ENCODE measurements at places on chromosomes 5 and 9.

DNA sequence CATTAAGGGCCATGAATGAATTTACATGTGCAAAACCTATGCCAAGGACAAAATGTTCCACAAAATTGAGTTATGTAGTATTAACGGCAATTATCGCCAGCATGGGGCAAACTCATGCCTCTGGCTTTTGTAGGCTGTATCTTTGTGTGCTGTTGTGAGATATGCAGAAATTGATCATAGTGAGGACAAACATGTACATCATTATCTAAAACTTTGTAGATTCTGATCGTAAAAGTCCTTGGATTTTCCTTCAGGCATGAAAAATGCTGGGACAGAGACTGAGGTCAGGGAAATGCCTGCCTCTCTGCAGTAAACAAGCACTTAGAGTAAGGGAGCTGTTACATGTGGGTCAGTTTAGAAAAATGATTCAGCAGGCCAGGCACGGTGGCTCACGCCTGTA is 5.9 kb upstream of the TXNDC8 start:
- no peak for DNase-seq

GRCh38 chr5:109961751-109962150 is 272.0 kb downstream of the MAN2A1 start:
- no peak for DNase-seq

GRCh38 chr9:113320051-113320450 is 16.9 kb upstream of the RNF183 start:
- DNase-seq = no peak

DNA sequence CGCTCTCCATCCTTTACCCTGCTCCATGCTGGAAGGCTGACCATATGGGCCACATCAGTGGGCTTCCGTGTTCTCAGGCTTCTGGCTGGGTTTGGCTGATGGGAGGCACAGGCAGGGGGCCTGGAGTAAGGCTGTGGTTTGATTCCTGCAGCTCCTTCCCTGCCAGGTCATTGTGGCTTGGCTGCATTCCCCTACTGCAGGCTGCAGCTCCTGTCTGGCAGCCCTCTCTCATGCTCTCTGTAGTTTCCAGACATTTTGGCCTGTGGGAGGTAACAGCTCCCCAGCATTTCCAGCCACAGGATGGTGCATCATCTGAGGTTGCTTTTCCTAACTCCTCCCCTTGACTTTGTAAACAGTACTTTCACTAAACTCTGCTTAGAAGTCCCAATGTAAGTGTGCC is 102.0 kb upstream of the PTPN3 start:
- DNase-seq = no peak

DNA sequence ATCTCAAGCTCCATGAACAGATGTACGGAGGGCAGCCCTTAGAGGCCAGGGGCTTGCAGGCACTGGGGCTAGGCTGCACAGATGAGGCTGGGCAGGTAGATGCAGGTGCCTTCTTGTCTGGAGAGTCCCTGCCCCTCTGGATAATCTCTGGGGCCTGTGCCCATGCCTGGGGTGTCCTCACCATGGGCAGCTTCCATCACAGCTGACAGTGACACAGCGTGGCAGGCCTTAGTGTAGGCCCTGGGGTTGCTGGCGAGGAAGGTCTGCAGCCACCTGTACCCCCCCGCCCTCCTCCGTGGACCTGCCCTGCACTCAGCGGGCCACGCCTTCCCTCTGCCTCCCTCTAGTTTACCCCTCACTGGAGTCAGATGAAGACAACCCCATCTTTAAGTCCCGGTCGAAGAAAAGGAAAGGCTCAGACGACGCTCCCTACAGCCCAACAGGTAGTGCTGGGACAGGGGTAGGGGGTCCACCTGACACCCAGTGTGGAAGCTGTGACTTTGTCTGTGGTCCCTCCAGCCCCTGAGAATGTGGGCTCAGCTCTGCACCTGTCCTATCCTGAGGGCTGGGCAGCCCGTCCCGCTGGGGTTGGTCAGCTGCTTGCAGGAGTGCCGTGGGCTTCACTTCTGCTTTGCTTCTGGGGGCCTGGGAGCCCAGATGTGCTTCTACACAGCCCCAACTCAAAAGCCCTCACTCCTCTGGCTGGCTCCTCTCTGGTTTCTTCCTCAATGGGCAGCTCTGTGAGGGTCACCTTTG is 98.4 kb downstream of the PHF2 start:
- DNase-seq = peak; percentile 39

- peak; percentile 7 for DNase-seq
Measured at GRCh38 chr9:114006931-114007691, 71.0 kb downstream of the AMBP start.

GRCh38 chr9:127380479-127380878 is 16.5 kb upstream of the SLC2A8 start:
- DNase-seq = no peak

DNA sequence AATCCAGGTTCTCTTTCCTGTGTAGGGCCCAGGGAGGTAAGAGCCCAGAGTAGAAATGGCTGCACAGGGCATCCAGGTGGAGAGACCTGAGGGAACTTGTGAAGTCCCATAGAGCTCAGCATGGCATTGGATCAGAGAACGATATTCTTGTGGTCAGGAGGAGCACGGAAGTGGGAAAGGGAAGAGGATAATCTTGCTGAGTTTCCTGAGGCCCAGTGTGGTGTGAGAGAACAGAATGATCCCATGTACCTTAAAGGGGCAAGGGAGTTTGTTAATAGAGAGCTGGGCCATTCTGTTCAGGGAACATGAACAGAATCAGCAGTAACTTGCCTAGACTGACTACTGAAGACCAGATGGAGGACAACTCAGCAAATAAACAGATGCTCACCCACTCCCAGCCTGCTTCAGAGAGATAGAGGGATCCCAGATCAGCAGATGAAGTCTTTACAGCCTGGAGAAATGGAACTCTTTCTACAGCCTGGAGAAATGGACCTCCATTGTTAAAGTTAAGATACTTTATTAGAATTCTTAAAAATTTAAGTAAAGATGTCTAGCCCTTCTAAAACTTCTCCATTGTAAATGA is 119.7 kb upstream of the ELL2 start:
- DNase-seq = no peak

DNA sequence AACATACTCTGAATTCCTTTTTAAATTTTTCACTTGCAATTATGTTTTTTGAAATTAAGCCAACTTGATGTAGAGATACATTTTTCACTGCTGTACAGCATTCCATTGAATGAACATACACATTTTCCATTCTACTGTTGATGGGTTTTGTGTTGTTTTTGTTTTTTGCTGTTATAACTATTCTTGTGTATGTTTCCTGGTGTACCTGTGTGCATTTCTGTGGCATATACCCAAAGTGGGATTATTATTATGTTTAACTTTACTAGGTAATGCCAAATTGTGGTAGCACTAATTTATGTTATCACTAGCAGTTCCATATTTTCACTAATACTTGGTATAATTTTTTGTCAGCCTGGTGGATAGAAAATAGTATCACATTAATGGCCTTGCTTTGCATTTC is 2.7 kb downstream of the RFESD start:
- DNase-seq = no peak

DNA sequence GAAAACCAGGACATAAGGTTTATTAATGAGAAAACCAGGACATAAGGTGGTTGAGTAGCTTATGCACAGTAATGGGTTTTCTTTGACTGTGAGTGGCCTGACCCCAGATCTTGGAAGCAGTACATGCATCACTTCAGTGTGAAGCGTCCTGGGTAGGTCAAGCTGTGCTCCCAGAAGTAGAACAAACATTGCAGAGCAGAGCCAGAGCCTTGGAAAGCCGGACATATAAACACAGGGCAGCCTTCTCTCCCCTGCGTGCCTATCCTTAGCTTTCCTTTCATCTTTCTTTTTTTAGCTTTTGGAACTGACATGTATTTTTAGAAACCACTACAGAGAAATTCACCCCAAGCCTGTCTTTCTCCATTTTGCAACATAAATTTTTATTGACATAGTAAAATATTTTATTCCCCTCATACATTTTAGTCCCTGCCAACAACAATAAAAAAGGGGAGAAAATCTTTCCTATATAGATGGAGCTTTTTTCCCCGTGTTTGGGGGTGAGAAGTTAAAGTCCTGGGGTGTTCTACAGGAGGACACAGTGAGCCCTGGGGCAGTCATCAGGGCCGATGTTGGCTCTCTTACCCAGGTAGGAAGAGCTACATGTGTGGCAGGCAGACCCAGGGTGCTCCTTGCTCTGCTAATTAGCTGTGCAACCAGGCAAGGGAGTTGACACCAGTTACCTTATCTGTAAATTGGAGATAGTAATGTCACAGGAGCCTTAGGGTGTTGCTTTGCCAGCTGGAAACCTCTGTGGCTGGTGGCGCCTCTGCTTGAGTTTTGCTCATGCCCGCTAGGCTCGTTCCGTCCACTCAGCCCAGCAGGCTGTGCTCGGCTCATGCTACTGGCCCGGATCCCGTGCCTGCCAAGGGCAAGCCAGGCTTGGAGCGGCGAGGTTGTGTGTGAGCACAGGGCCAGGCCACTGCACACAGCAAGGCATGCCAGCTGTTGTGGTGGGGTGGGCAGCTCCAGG is 389.6 kb downstream of the KDM4C start:
- DNase-seq = no peak

DNA sequence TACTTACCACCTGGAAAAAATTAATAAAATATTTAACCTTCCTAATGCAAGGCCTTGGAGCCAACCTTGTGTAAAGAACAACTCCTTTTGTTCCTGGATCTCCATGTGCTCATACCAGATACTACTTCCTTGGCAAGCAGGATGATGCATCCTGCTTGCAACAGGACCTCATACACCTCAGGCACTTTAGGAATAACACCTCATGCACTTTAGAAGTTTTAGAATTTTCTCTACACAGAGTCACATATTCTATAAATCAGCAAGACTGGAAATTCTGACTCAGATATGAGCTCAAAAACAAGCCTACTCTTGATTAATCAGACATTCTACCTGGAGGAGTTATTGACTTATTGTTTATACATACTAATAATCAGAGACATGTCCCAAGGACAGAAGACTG is 209.6 kb upstream of the CDH10 start:
- DNase-seq = no peak

- no peak for DNase-seq
Measured at GRCh38 chr5:68592351-68592750, 376.8 kb downstream of the PIK3R1 start.

DNA sequence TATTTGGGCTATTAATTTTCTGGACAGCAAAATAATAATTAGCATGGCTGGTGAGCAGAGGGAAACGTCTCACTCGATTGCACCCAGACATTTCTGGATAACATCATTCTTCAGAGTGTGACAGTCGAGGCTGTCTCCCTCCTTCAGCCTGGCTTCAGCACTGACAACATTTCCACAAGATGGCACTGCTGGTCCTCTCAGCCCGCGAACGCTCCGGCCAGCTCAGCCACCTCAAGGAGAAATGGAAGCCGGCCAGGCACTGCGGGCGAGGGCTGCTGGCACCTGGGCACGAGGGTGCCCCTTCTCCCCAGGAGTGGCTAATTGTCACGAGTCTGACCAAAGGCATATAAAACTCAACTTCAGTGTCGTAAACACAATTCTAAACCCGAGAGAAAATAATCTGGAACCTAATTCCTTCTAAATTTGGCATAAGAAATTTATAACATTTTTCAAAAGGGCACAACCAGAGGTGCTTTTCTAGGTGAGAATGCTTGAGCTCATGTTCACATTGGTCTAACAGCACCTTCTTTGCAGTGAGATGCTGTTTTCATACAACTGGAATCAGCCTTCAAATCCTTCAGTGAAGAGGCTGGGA is 65.9 kb downstream of the DAP start:
- peak; percentile 61 for DNase-seq

DNA sequence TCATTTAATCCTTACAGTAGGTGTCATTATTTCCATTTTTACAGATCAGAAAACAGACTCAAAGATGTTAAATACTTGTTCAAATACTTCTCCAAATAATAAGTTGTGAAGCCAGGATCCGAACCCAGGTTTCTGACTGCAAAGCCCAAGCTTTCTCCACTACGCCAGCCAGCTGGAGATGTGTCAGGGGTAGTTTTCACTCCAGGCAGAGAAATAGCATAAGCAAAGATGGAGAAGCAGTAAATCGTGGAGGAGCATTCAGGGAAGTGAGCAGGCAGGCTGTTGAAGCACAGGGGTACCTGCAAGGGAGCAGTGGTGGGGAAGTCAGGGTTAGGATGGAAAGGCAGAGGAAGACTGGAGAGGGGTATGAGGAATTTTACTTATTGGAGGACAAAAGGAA is 2.9 kb downstream of the TLN1 start:
- DNase-seq = no peak

DNA sequence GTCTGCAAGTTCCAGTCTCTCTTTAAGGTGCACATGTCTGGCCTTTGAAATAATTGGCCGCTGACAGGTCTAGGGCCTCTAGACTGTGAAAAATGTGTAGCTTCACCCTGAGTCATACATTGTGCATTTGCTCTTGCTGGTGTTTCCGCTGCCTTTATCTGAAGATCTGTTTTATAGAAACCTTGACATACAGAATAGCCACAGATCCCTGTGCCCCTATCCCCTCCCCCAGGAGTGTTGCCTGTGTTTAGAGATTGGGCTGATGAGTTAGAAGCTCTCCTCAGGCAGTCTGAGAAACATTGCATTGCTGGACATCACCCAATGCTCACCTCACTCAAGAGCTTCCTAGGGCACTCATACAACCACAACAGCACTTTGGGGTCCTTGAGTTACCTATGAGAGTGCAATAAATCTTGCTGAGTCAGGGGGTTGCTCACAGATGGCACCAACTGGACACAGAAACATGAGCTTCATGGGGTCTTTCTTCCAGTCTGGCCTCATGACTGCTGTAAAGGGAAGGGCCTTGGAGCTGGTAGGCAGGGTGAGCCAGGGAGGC is 3.8 kb upstream of the ZNF782 start:
- DNase-seq = no peak

- no peak for DNase-seq
Measured at GRCh38 chr9:92510747-92511146, 25.0 kb downstream of the ECM2 start.

DNA sequence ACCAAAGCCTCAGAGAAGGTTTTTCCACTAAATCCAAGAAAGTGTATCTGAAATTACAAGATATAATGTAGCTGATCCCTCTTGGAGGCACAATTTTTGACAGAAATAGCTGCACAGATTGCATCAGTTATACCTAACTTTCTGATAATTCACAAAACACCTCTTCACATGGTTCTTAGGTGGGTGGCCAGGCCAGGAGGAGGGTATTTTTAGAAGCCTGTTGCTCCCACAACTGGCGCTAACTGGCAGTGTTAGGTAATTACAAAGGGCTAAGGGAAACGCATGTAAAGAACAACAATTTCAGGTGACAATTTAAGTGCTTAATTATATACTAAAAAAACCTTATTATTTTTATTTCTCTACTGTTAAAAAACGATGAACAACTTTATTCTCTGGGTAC is 247.9 kb downstream of the BNC2 start:
- DNase-seq = no peak

Measured in dorsolateral prefrontal cortex (tissue), 122 donors.